ENCODE measurements at places on chromosomes 3 and 15. TPM values are rescaled to one million over a fixed set of nuclear protein-coding genes. Genes with fewer than 3 reads are reported as not detected.

PLA2G4D gene
- not detected for polyA plus RNA-seq

INSYN1 gene
- not detected for polyA plus RNA-seq

DNASE1L3 gene
- 9.8 TPM for polyA plus RNA-seq

AGBL1 gene
- not detected for polyA plus RNA-seq

MCF2L2 gene
- polyA plus RNA-seq = not detected

METTL6 gene
- 16.9 TPM for polyA plus RNA-seq

CYP1A2 gene
- not detected for polyA plus RNA-seq

TTC21A gene
- polyA plus RNA-seq = 3.8 TPM

PFKFB4 gene
- 0.75 TPM for polyA plus RNA-seq

SERPINI2 gene
- not detected for polyA plus RNA-seq

RETNLB gene
- polyA plus RNA-seq = not detected

ITGB5 gene
- 2.0 TPM for polyA plus RNA-seq

RPL22L1 gene
- 106 TPM for polyA plus RNA-seq

GALK2 gene
- 14.6 TPM for polyA plus RNA-seq

PP2D1 gene
- 1.1 TPM for polyA plus RNA-seq

PCBP4 gene
- polyA plus RNA-seq = 5.0 TPM

- DNase-seq = no peak
These were observed 363.3 kb downstream of the ULK4 start for GRCh38 chr3:41598402-41599126.

DNA sequence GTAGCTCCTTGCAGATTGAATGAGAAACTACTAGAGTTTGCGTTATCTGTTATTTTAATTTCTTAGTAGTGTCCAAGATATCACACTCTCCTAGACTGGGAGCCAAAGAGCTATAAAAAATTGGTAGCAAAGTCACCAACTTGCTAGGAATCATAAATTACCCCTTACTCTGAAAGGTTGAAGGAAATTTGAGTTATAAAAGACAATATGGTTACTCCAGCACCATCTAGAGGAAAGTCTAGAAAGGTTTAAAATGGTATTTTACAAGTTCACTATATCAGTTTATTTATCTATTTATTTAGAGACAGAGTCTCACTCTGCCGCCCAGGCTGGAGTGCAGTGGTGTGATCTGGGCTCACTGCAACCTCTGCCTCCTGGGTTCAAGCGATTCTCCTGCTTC, 121.6 kb downstream of the RBPMS2 start:
- DNase-seq = no peak

GRCh38 chr3:39184968-39185285, 7.5 kb downstream of the XIRP1 start:
- DNase-seq = no peak

DNA sequence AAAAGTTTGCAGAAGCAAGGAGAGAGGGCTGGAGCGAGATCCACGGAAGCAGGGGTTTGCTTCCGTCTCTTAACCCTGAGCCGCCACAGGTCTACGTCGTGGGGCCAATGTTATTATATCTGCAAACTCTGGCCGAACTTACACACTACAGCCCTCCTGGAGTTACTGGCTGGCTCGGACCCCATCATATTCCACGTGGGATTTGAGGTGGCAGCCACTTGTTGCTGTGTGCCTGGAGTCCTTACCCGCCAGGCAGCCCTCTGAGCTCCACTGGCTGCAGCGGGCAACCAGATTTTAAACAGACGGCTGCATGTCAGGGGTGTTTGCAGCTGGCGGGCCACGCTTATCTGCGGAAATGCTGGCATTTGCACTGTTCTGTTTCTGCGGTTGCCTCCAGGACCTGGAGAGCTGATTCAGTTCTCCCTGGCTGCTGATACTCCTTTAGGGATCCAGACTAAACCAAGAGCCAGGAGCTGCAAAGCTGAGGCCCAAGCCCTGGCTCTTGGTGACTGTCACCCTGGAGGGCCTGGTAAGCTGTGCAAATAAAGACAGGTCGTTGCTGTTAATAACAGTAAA, 34.7 kb downstream of the TM2D3 start:
- DNase-seq = no peak

DNA sequence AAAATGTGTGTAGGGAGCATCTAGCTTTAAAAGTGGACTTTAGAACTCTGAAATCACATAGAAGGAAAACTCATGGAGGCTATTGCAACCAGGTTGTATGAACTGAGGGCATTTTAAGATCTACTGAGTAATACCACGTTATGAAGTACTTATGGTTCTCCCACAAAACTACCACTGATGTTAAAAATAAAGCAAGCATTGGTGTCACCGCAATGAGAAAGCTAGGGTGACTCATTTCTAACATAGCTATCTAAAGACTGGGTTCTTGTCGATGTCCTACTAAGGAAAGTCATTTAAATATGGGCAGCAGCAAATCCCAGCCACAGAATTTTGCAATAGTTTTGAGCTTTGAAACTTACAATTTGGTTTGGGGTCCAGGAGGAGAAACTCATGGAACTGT, 584.8 kb downstream of the DIPK2A start:
- DNase-seq = no peak

- DNase-seq = no peak
These were observed 101.1 kb downstream of the DLG1 start for GRCh38 chr3:197197334-197197733.

DNA sequence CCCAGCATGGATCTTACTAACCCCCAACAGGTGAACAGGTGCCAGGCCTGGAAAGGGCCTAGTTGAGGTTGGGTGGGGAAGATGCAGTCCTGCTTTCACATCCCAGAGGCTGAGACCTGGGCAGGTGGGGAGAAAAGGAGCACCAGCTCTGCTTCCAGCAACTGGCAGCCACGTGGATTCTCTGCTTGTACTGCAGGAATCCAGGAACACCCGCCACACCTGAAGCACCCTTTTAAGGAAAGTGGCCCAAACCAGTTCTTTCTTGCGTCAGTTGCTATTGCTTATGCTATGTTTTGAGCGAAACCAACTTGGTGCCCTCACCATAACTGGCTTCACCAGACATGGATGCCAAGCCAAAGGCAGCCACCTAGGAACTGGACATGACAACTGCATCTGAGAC, 28.1 kb upstream of the NEO1 start:
- no peak for DNase-seq

DNA sequence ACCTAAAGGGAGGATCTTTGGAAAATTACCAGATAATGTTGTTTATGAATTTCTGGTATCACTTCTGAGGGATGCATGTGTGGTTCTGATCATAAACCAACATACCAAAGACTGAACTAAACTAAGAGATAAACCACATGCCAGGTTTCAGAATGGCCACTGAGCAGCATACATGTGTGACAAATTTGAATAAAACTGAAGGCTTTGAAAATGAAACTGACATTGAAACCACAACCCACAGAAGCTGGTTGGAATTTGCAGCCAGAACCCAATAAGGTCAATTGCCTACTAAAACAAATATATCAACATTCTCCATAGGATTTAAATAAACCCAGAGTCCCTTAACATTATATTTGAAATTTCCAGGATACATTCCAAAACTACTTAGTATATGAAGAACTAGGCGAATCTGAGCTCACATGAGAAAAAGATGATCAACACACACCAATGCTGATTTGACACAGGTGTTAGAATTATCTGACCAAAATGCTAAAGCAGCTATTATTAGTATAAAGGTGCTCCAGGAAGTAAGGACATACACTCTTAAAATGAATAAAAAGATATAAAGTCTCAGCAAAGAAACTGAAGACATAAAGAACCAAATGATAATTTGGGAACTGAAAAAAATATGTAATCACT, 125.0 kb downstream of the ZNF280D start:
- DNase-seq = peak; percentile 39

- DNase-seq = no peak
These were observed 103.9 kb upstream of the UBP1 start for GRCh38 chr3:33544126-33544525.

- no peak for DNase-seq
These were observed 37.5 kb upstream of the CCR4 start for GRCh38 chr3:32913790-32914446.

DNA sequence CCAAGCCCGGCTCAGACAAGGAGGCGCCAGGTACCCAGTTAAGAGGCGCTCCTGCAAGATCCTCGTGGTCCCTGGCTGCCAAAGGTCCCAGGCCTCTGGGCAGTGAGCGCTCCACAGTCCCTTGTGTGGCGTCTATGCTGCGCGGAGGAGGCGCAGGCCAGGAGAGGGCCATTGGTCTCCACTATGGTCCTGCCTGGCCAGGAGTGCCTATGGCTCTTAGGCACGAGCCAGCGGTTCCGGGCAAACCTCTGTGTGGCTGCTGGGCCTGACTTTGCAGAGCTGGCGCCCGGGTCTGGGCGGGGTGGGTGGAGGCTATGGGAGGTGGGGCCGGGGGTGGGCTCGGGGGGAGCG, 660 bp upstream of the ADAMTSL3 start:
- DNase-seq = no peak

GRCh38 chr15:78101423-78102105, 9.2 kb downstream of the SH2D7 start:
- DNase-seq = no peak

GRCh38 chr3:159018341-159018740, 216.5 kb downstream of the MFSD1 start:
- no peak for DNase-seq

DNA sequence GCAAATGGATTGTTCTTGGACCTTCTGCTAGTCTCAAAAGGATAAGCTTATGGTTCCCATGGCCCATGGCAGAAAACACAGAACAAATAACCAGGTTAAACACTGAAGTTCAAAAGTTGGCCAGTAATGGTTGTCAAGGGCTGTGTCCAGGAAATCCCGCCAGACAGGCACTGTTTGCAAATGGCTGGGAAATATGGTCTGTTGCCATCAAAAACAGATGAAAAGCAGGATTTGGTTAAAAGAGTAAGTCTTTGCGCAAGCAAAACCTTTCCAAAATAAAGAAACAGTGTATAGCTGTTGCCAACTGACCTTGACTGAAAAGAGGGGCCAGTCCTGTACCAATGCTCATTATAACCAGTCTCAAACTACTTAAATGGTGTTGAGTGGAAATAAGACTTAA, 58.6 kb downstream of the WWTR1 start:
- no peak for DNase-seq

- no peak for DNase-seq
These were observed at the start of gene AQP9 for GRCh38 chr15:58138106-58138505. AQP9 (plus strand) TSS chr15:58138381; CDS start chr15:58138566, 185 bp downstream.

GRCh38 chr15:68497206-68497910, 65.4 kb upstream of the ITGA11 start:
- DNase-seq = no peak

DNA sequence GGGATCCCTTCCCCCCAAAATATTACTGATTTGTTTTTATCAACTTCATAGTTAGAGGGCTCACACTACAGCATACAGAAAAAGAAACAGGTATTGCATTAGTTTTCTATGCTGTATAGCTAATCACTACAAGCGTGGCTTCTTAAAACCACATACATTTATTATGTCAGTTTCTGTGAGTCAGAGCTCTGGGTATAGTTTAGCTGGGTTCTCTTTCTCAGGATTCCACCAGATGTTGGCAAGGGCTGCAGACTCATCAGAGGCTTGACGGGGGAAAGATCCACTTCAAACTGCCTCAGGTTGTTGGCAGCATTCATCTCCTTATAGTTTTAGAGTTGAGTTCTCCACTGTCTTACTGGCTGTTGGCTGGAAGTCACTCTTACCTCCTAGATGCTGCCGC, 328.0 kb downstream of the NLGN1 start:
- no peak for DNase-seq

GRCh38 chr15:55289011-55289745, 435 bp downstream of the RAB27A start:
- DNase-seq = peak; percentile 25

DNA sequence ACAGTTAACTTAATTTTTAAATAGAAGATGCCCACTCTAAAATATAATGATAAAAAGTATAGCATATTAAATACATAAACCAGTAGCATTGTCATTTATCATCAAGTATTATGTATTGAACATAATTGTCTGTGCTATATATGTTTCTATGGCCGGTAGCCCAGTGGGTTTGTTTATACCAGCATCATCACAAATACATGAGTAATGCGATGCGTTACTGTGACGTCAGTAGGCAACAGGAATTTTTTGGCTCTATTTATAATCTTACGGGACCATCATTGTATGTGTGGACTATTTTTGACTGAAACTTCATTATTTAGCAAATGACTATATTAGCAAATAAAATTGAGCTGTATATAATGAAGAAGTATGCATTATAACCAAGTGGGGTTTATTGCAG, 82.1 kb downstream of the FLNB start:
- DNase-seq = no peak

DNA sequence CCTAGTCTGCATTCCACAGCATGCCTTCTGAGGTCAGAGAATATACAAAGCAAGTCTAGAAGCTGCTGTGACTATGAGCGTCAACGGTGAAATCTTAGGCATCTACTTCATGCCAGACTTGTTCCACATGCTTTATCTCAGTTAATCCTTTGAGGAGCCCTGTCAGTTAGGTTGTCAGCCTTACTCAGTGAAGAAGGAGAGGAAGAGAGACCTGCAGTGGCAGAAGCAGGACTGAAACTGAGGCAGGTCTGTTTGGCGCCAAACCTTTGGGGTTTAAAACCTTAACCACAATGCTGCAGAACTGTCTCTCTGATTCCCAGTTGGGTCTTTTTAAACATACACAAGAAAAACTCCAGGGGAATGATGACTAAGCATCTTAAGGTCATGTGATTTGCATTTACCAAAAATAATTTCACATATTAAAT, 139.0 kb upstream of the LIPC start:
- DNase-seq = no peak

- DNase-seq = no peak
These were observed 200.4 kb downstream of the RBMS3 start for GRCh38 chr3:29481249-29481648.

GRCh38 chr15:99953886-99954285, 220.6 kb upstream of the LYSMD4 start:
- DNase-seq = no peak

- no peak for DNase-seq
These were observed 1.3 kb upstream of the ACKR2 start for GRCh38 chr3:42807929-42808328.

GRCh38 chr3:102180280-102180931, 254.4 kb upstream of the ZPLD1 start:
- no peak for DNase-seq

GRCh38 chr3:117674321-117674720, 964.7 kb downstream of the TUSC7 start:
- no peak for DNase-seq

DNA sequence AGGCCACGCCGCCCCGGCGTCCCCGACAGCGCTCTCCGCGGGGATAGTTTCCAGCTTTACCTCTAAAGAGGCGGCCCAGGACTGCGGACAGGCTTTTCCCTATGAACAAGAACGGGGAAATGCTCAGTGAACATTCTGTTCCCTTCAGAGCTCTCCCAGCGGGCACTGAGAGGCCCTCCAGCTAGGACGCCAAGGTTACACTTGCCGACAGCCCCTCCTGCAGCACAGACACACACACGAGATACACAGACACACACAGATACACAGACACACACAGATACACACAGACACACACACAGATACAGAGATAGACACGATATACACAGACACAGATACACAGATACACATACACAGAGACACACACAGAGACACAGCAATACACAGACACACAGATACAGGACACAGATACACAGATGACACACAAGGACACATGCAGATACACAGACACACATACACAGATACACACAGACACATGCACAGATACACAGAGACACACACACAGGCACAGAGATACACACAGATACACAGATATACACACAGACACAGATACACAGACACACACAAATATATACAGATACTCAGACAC, 533 bp upstream of the OCA2 start:
- no peak for DNase-seq
